ENCODE measurements at places on chromosomes 3 and 15. TPM values are rescaled to one million over a fixed set of nuclear protein-coding genes. Genes with fewer than 3 reads are reported as not detected.

The RBSN gene
- 16.5 TPM for total RNA-seq

The KIF15 gene
- 1.2 TPM for total RNA-seq

The TRPC1 gene
- 9.2 TPM for total RNA-seq

The H1-8 gene
- not detected for total RNA-seq

The MYRIP gene
- 2.1 TPM for total RNA-seq

The CACNA1D gene
- total RNA-seq = 1.1 TPM

The GOLGA6L9 gene
- total RNA-seq = 1.2 TPM

Measured in Right ventricle myocardium inferior (tissue), 1 donor.